Retina (tissue), 1 donor: ENCODE measurements at places on chromosomes 11 and 22.

GRCh38 chr11:108985236-108985944 is 320.5 kb downstream of the DDX10 start:
- no peak for DNase-seq

DNA sequence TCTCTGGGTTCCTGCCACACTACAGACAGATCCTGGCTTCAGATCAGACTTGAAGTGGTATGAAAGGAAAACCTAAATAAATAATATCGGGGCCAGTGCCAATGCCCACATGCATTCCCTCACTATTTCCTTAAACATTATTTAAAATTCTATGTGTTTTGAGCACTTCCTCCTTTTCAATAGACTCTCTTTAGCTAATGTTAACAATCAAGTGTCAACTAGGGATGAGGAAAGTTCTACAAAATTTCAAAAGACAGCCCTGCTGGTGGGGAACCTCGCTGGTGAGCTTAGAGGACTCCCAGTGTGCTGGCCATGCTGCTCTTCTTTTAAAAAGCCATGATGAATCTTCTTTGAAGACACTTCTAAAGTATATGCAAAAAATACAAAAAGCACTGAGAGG is 87.5 kb downstream of the ENTHD1 start:
- DNase-seq: no peak

- DNase-seq: no peak
Observed at GRCh38 chr22:27840436-27840835, 38.9 kb upstream of the MN1 start.

GRCh38 chr11:73307323-73308002 is 613 bp upstream of the ARHGEF17 start:
- DNase-seq: peak; percentile 95

- DNase-seq: no peak
Observed at GRCh38 chr11:96741068-96741467, 351.3 kb downstream of the JRKL start.

DNA sequence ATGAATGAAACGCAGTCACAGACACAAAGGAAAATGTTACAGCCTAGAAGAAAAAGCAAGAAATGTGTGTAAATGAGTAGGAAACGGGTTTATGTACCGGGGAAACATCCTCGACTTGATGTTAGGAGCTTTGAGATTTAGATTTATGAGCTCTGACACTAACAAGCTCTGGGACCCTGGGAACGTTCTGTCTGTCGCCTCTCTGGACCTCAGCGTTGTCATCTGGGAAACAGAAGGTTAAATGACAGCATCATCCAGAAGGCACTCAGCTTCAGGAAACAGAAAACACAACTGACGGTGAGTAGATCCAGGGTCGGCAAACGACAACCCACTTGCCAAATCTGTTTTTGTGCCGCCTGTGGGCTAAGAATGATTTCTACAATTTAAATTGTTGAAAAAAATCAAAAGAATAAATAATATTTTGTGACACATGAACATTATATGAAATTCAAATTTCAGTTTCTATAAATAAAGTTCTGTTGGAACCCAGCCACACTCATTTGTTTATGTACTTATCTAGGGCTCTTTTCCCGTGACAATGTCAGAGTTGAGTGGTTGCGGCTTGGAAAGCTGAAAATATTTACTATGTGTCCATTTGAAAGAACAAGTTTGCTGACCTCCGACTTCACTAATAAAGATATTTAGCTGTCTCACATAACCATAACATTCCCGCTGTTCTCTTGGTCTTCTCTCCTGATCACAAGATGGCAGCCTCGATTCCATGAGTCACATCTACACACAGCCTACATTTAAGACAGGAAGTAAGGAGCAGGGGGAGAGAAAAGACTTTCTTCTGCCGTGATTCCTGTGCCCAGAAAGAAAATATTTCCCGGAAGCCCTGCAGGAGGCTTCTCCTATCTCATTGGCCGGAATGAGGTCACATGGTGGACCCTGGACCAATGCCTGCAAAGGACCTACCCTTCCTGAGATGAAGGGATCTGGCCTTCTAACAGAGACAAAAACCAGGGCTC is 47.1 kb upstream of the SYT13 start:
- DNase-seq: peak; percentile 37

GRCh38 chr11:64746486-64746885 is 2.5 kb upstream of the RASGRP2 start:
- peak; percentile 21 for DNase-seq

DNA sequence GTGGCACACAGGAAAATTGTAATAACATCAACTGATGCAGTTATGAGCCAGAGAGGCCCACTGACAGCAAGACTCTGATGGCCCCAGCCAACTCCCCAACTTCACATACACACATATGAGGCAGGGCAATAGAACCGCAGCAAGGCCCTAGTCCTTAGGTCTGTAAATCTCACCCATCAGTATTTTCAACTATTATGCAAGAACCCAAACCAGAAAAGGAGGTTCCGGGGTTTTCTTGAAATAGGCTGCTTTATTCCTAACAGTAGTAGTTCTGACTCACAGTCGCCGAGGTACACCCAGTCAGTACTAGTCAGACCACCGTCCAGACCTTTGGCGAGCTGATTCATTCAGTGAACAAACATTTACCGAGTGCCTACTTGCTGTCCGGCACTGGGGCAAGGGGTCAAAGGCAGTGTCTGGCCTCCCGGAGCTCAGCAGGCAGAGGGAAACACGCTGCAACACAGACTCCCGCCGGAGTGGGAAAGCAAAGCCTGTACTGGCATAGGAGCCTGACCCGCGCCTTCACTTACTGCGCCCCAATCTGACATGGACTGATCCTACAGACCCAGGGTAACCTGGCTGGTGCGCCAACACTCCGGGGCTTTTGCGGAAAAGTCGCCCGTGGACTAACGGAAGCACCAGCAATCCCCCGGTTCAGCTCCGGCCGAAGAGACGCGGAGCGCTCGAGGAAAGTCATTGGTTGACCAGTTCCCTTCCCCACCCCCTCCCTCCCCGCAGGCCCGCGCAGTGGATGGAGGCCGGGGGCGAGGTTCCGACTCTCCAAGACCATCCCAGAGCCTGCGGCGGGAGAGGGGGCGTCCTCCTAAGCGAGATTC is 1.3 kb downstream of the PLEKHA7 start:
- peak; percentile 78 for DNase-seq

DNA sequence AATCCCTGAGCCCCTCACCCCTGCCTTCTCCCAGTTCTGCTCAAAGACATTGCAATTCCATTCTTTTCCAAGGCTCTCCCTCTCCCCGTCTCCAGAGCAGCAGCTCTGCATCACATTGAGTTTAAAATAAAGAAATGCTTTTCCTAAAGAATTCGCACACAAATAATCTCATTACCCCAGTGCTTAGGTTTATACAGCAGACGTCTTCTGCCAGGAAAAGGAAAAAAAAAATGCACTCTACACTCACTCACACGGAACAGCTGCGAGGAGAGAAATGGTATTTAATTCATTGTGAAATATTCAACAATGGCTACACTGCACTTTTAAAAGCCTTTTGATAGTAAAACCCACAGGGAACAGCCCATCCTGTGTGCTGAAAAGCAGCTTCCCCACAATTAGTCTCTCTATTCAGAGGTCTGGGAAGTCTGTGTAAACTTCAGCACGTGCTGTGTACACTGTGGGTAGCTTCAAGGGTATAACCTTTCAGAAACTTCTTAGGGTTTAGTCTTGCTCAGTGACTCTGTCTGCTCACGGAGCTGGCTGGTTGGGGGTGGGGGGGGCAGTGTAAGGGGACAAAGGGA is 42.8 kb downstream of the ETS1 start:
- DNase-seq: no peak

GRCh38 chr11:77029829-77030228 is 4.4 kb upstream of the B3GNT6 start:
- no peak for DNase-seq

DNA sequence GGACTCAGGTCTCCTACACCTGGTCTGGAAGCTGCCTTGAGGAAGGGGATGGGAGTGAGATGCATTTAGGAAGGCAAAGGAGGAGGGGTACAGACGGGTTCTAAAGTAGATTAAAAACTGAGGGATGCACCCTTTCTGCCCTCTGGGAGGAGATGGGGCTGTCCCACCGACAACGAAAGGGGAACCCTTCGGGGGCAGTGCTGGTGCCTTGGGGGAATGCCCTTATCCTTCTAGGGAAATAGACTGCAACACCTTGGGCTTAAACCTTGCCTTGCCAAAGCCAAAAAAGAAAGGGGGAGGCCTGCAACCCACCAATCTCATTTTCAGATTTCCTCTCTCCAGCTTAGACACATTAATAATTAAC is 89.8 kb downstream of the PLEKHA7 start:
- no peak for DNase-seq

DNA sequence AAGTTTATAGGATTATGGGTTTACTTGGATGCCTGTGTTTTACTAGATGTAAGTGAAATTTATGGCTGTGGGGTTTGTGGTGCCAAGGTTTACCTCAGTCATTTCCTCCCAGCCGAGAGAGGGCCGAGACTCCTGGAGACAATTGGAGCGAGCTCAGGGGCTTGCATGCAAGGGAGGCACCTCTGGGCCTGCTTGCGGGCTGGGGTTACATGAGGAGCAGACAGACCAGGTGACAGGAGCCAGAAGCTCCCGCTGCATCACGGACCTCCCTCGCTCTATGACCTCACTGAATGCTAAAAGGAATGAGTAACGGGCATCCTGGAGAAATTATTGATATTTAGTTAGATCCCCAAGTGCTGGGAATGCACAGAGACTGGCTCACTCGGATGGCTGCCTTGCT is 275.2 kb upstream of the KIRREL3 start:
- DNase-seq: peak; percentile 22

DNA sequence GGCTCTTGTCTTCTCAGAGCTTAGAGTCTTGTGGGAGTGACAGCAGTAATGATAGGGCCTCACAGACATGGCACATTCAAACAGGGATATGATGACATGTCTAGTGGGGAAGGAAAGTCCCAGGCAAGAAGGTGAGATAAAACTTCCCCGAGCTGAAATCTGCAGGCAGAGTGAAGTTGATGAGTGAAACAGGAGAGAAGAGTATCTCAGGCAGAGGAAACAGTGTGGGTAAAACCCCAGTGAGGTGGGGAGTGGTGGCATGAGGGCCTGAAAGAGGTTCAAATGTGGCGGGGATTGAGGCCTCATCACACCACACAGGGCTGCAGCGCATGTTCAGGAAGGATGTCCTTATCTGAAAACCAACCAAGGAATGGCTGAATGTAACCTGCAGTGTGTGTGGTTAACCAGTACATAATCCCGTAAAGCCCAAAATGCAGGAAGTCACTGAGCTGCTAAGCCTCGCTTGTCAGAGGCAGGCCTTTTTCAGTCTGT is 153.8 kb upstream of the E2F8 start:
- no peak for DNase-seq

DNA sequence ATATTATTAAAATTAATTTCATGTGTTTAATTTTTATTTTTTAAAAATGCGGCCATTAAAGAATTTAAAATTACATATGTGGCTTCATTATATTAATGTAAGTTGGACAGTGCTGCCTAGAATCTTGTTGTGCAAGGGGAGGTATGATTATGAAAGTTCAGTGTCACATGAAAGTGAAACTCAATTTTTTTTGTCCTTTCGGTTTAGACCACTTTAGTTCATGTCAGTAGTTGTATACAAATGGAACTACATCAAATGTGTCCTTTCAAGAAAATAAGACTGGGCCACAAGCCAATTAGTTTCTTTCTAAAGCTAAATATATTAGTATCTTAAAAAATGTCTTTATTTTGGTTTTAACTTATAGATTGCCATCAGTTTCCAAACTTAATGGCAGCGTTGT is 35.7 kb downstream of the TBCEL start:
- no peak for DNase-seq

- DNase-seq: no peak
Observed at GRCh38 chr11:60977224-60977623, 5.7 kb downstream of the CD6 start.

- no peak for DNase-seq
Observed at GRCh38 chr11:130037058-130037457, 32.6 kb upstream of the APLP2 start.

DNA sequence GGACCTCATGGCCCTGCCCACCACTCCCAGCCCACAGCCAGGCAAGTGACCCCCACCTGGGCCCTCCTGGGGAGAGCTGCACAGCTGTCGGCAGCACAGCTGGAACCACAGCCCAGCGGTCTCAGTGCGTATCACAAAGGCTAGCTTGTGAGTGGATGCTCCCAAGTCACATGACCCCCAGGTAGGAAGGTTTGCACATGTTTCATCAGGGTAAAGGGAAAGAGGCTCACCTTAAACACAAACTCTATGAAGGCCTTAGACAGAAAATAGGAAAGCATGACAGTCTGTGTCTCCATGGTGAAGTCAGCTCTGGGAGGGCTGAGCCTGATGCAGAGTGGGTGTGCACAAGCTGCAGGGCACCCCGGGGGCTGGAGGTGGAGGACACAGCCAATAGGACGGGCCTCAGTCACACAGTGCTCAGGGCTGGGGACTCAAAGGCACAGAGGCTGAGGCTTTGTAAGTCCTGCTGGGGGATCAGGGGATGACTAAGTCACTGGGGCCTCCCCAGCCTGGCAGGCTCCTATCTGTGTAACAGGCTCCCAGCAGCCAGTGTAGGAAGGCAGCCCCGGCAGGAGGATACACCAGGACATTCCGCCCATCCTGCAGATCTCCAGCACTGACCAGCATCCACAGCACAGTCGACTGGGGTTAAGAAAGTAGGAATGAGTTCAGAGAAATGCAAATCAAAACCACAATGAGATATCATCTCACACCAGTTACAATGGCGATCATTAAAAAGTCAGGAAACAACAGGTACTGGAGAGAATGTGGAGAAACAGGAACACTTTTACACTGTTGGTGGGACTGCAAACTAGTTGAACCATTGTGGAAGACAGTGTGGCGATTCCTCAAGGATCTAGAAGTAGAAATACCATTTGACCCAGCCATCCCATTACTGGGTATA is 22.0 kb downstream of the CELSR1 start:
- DNase-seq: no peak

GRCh38 chr11:102416976-102417375 is 35.6 kb downstream of the TMEM123 start:
- no peak for DNase-seq

DNA sequence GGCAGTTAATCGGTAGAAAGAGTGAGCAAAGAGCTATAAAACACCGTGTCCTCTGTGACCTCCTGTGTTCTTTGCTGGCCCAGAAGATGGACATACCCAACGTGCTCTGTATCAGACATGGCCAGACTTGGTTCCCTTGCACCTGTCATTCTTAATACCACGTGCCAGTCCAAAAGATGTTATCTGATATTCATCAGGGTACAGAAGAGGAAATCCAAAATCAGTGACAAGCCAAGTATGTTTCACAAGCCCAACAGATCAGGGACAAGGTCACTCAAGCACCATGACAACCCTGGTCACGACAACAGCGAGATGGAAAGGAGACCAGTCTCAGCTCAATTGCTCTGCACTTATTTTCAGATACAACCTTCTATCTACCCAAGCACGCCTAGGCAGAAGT is 3.4 kb downstream of the LRP4 start:
- DNase-seq: no peak

DNA sequence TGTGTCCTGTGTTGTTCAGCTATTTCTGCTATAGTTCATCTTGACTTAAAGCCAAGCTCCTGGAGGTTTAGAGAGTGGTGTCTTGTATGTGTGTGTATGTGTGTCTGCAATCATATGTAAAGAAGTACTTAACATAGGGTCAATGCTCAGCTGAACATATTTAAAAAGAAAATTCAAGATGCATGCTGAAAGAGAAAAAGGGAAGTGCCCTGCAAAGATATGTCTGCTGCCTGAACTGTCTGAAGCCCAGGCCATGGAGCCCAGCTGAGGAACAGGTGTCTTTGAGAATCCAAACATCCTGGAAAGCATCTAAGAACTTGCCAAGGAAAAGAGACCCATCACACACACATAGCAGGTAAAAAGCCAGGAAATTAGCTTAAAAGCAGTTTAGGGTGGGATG is 6.6 kb downstream of the TCN1 start:
- DNase-seq: no peak

GRCh38 chr11:45210846-45211245 is 64.4 kb downstream of the PRDM11 start:
- DNase-seq: no peak
